ENCODE measurements at places on chromosomes 13 and 19.

DNA sequence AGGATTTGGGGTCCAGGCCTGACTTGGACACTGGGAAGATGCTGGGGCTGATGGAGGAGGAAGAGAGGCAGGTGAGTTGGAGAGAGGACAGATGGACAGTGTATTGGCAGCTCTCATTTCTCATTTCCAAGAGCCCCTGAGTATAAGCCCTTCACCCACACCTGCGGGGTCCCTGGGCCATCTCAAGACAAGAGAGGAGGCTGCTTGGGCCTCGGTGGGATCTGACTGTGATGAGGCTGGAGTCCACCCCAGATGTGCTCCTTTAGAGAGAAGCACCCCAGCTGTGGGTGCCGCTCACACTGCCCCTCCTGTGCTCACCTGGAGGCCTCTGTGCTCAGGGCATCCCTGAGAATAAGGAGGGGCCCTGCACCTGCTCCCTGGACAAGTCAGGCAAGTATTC, 3.7 kb downstream of the LILRA2 start:
- DNase-seq, result no peak

DNA sequence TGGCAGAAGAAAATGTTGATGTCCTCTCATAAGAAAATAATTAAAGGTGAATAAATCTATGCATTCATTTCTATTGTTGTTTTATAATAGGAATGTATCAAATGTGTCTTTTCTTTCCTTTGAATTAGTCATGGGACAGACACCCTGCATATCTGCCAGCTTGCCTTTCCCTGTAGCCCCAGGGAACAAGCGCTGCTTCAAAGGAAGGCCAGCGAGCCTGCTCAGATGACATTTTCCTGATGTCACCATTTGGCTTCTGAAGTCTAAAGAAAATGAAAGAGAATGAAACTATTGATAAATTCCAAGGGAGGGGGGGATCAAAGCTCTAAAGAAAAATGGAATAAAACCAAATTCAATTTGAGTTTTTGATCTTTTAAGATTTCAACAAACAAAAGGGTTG, 574.8 kb downstream of the IRS2 start:
- DNase-seq, result peak; percentile 82

DNA sequence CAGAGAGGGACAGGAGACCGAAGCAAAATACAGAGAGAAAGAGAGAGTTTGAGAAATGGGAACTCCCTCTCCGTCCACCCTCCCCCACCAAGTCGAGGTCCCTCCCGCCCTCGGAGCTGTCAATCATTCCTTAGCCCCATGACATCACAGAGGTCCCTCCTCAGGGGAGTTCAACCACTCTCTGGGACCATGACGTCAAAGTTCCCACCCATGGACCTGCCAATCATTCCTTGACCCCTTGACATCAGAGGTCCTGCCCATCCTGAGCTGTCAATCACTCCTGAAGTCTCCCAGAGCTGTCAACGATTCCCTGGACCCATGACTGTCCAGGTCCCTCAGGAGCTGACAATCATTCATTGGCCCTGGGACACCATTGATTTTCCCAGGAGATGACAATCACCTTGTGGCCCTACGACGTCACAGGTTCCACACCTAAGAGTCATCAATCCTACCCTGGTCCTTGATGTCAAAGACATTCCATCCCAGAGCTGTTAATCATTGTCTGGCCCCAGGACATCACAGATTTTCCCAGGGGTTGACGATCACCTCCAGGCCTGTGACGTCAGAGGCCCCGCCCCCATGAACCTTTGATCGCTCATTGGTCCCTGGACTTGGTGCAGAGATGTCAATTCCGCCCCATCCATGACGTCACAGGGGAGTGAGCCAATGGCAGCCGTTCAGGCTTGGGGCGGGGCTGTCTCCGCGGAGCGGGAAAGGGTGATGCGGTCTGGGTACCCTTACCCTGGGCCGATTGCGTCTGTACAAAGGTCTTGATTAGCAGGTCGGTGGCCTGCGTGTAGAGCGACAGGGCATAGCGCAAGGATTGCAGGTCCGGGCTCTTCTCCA, 61.7 kb downstream of the COLGALT1 start:
- DNase-seq, result peak; percentile 94

- no peak for DNase-seq
Measured at GRCh38 chr13:76769271-76769791, 116.9 kb downstream of the KCTD12 start.

DNA sequence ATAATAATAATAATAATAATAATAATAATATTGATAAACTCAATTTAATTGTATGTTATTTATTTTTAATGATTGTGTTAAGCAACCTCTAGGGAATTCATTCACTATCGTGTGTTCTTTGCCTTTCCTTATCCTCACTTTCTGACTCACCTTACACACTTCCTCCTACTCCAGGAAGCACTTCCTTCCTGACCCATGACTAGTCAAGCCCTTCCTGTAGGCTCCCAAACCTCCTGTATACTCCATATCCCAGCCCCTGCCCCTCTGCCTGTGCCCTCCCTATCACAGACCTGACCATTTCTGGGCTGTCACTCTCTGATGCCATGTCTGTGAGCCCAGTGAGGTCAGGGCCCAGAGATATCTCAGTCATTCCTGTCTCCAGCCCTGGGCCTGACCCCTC, 7.6 kb downstream of the LGALS4 start:
- no peak for DNase-seq

- no peak for DNase-seq
Measured at GRCh38 chr13:41934994-41935393, 25.9 kb downstream of the VWA8 start.
